ENCODE measurements at places on chromosomes 5 and 9.

- no peak for DNase-seq
Observed at GRCh38 chr9:75876999-75877640, 13.4 kb upstream of the PCSK5 start.

DNA sequence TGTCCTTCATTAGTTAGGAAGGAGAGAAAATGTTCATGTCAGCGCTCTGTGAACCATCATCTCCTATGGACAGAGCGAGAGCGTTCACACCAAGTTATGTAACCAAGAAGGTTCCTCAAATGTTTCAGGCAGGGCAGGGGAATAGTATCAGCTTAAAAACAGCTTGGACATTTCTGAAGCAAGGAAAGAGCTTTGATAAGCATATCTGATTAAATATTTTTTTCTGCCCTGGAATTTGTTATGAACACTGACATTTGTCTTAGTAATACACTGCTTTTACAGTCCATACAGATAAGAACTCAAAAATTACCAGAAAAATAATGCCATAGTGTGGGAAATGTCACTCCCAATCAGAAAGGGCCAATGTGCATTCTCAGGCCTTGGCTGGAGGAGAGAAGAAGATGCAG lies 66.3 kb upstream of the LIFR start:
- no peak for DNase-seq

GRCh38 chr5:88860501-88860900 lies 22.5 kb downstream of the MEF2C start:
- DNase-seq: no peak

DNA sequence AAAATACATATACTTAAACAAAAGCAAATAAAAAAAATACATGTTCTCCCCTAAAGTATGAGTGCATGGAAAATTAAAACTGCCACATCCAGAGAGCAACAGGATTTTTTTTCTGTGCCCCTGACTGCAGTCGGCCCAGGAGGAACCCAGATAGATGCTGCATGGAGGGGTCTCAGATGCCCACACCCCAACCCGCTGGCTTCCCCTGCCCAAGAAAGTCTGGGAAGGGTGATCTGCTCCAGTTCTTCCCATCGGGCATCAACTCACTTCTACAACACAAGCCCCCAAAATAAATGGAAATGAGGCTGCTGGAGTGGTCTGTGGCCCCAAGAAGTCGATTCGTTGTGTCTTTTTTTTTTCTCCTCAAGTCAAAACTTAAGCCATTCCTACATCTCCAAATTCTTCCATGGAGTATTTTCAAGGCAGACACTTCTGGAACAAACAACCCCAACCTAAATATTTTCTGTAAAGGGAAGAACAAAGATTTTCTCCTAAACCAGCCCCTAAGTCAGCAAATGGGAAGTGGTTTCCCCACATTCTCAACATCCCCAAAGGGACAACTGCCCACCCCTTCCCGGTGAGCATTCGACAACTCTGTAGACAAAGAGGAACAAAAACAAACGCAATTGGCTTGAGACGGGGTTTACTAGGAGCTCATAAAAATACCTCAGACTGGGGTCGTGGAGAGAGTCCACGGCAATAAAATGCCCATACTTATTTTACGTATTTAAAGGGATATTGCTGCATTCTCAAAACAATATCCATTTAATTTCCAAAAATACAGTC lies 46.7 kb downstream of the ROR2 start:
- no peak for DNase-seq

- DNase-seq: no peak
Observed at GRCh38 chr9:4979239-4979638, 5.8 kb upstream of the JAK2 start.

DNA sequence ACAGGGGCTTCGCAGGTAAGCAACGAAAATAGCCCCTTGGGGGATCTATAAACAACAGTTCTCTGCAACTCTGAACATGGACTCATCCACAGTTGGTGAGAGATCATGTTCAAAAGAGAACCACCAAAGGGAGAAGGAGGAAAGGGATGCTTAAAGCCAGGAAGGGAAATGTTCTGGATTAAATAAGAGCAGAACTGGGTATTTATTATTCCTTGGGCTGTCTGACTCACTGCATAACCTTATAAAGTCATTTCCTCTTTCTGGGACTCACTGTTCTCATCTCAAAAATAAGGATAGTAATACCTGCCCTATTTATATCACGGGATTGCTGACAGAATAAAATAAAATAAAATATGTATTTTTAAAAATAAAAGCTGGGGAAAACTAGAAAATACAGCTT lies 11.2 kb upstream of the MARCHF3 start:
- DNase-seq: no peak

- DNase-seq: no peak
Observed at GRCh38 chr5:83562071-83562606, 90.6 kb downstream of the VCAN start.

GRCh38 chr5:143642791-143643190 lies 169.2 kb upstream of the HMHB1 start:
- no peak for DNase-seq

DNA sequence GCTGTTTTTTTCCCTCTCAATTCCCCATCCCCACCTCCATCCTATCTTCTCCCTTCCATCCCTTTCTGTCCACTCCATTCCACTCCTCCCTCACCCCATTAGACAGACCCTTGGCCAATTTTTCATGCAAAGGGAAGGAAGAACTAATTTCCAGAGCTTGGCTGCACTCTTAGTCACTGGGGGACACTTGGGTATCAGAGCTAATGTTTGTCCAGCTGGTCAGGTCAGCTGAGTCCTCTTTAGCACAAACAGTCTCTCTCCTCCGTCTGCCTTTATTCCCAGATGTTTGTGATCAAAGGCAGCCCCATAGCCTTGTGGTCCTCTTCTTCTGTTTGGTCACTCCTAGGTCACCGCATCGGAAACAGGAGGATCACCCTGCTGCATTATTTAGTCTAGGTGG lies 148.5 kb downstream of the NMUR2 start:
- no peak for DNase-seq

DNA sequence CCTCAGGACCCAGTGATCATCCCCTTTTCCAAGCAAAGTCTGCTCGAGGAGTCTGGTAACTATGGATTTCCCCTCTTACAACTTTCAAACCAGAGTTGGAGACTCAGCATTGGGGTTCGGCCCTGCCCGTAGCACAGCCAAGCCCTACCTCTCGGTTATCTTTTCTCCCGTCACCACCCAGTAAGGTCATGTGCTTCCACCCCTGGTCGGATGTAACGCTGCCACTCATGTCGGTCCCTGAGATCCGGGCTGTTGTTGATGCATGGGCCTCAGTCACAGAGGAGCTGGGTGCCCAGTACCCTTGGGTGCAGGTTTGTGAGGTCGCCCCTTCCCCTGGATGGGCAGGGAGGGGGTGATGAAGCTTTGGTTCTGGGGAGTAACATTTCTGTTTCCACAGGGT lies 1.2 kb downstream of the GALT start:
- no peak for DNase-seq

- DNase-seq: peak; percentile 18
Observed at GRCh38 chr9:114002986-114003350, 75.1 kb downstream of the AMBP start.

DNA sequence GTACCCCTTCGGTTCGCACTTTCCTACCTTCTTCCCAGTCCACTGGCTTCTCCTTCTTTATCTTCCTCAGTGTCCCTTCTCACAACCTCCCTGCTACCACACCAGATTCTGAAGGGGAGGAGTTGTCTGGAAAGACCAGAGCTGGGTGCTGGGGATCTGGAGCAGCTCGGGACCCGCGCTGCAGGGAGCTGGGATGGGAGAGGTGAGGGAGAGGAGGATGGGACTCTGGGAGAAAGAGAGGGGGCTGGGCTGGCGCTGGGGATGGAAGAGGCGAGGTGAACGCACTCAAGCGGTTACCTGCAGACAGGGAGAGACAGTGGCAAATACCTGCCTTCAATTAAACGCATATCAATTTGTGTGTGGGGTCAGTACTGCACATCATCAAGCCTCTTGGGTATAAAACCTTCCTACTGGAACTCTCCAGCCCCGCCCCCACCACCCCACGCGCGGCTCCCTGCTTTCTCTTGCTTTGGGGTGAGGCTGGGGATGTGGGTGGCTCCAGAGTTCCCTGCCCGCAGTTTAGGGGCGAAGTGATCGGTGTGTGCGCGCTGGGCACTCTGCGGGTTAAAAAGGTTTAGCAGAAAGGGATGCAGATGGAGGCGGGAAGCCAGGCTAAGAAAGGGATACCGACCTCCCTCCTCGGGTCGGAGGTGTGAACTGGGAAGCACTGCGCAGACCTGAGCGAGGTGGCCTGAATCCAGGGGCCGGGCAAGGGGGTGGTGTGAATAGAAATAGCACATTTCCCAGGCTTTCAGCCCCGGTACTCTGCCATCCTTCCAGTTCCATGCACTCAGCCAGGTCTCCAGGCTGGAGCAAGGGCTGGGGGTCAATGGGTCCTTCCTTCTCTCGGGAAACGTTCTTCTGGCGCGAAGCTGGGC lies 977 bp upstream of the PAM start:
- DNase-seq: peak; percentile 65

DNA sequence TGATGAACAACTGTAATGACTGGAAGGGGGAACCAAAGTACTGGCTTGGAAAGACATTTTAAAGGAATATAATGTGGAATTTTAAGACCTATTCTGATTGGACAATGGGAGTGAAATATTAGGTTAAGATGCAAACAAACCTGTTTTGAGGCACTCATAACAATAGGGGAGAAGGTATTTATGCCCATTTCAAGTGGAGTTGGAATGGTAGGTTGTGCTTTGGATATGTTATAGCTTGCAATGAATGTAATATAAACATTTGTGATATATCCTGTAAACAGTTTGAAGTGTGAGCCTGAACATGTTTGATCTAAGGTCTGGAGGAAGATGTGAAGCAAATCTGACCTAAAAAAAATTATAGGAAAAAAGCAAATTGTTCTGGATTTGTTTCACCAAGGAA lies 129.6 kb upstream of the GRHPR start:
- no peak for DNase-seq

GRCh38 chr5:166172597-166172996 lies 2118.8 kb upstream of the WWC1 start:
- DNase-seq: no peak

GRCh38 chr5:9785751-9786150 lies 155.6 kb upstream of the TAS2R1 start:
- DNase-seq: no peak

DNA sequence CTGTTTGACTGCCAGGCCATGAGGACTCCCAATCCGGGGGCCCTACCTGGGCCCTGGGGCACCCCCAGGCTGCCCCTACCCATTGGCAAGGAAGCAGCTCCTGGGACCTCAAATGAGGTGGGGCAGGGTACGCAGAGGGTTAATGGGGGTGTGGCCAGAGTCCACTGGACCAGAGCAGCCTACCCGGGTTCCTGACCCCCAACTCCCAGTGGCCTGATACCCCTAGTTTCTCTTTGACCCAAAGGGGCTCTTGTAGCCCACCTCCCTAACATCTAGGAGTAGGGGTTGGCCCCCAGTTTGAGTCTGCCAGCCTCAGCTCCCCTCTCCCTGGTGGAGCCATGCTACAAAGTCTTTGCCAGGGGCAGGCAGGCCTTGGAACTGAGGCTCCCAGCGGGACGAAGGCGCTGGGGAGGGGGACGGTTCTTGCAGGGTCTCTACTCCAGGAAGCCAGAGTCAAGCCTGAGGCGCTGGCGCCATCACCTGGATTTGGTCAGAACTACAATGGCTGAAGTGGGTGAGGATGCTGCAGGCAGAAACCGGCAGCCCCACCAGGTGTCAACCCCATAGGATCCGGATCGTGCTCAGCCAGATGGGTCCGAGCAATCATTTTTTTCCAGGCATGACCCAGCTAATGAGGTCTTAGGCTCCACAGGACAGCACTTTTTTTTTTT lies 8.4 kb upstream of the CERCAM start:
- peak; percentile 84 for DNase-seq

All from activated CD8-positive, alpha-beta memory T cell treated with anti-CD3 and anti-CD28 coated beads, Interleukin-2, amount 50 U/mL, for 48 hours (primary cell).